ENCODE measurements at places on chromosomes 4 and X.

DNA sequence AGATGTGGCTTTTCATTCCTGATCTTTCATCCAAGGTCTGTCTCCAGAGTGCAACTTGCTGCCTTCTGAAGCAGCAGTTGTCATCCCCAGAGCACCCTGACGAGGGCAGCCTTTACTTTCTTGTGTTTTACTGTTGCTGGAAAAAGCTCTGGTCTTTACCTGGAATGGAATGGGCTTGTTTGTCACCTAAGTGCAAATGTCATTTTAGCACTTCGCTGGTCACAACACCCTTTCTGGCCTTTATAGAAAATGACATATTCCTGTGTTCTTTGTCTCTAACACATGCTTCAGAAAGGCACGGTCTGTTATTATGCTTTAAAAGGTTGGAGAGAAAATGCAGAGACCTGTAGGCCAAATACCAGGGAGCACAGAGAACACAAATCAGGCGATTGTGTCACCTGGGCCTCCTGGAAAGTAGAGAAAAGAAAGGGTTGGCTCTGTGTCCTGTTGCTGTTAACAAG lies 332.7 kb upstream of the IGFBP7 start:
- no peak for DNase-seq

DNA sequence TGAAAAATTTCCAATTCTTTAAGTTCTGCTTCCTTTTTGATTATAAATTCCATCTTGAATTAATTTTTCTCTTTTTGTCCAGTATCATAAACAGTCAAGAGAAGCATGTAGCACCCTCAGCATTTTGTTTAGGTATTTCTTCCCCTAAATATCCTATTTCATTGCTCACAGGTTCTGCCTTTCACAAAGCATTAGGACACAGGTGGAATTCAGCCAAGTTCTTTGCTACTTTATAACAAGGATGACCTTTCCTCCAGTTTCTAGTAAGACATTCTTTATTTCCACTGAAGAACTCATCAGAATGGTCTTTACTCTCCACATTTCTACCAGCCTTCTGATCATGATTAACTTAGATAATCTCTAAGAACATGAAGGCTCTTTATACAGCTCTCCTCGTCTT lies 7.4 kb downstream of the SLC9B1 start:
- no peak for DNase-seq

- no peak for DNase-seq
Measured at GRCh38 chrX:151393514-151393913, 3.5 kb upstream of the VMA21 start.

DNA sequence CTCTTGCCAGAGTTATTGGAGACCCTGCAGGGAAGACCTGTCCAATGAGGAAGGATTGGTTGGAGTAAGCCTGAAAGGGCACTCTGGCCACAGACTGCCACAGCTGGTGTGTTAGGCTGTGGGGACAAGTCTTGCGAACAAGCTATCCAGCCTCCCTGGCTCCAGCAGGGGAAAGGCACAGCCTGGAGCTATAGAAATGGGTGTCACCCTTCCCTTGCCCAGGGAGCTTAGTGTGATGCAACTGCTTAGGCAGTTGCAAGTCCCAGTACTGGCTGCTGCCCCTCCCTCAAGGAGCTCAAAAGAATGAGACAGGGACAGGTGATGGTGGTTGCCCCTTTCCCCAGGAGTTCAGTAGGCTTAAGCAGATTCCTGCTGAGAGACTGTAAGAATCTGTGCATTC lies 165.7 kb upstream of the CT83 start:
- DNase-seq, result no peak

- DNase-seq, result no peak
Measured at GRCh38 chr4:48604041-48604440, 114.0 kb downstream of the ZAR1 start.

DNA sequence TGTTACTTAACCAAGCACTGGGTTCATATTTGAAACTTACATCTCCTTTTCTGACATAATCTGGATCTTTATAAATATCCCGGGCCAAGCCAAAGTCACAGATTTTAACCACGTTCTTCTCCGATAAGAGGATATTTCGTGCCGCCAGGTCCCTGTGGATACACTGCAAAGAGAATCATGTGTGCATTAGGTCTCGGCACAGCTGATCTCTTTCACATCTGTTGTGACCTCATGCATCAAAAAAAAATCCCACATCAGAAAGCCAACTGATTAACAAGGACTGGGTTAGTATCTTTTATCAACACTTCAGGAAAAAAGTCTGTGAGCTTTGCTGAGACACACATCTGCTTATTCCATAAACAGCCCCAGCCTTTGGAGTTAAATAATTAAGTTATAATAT lies 35.5 kb downstream of the KDR start:
- DNase-seq, result no peak

DNA sequence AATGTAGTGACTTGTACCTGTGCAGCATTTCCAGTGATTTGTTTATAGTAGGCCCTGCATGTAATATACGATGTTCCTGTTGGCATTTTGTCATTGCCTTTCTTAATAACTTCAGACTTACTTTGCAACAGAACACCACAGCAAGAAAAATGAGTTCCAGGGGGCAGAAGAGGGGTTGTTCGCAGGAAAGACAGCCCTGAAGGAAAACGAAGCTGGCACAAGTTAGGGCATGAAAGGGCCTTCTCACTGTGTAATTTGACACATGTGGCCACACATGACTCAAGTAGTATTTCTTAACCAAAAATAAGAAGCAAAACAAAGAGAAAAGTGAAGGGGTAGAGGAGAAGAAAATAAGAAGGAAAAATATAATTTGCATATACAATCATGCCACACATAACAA lies 265.8 kb upstream of the SMIM31 start:
- DNase-seq, result no peak
